ENCODE measurements at places on chromosomes 16 and 17.

DNA sequence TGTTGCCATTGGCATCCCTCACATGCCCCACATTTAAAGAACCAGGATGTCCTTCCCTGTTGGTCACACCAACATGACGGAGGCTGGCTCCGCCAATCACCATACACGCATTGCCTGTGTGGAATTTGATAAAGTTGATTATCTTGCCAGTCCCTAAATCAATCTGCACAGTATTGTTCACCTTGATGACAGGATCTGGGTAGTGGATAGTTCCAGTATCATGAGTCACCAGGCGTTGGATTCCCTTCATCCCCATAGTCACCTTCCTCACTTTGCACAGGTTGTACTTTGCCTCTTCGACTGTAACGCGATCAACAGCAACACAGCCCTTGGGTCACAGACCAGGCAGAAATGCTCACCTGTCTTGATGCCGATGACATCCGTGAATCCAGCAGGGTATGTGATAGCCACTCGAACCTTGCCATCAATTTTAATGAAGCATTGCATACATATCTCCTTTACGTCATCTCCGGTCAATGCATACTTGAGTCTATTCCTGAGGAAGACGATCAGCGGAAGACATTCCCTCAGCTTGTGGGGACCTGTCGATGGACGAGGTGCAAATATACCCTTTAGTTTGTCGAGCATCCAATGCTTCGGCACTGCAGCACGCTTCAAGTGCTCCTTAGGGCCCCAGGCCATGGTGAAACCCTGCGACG is 14.2 kb downstream of the CTRB2 start:
- DNase-seq: no peak

- DNase-seq: no peak
Observed at GRCh38 chr17:27871407-27871806, 21.8 kb downstream of the LYRM9 start.

DNA sequence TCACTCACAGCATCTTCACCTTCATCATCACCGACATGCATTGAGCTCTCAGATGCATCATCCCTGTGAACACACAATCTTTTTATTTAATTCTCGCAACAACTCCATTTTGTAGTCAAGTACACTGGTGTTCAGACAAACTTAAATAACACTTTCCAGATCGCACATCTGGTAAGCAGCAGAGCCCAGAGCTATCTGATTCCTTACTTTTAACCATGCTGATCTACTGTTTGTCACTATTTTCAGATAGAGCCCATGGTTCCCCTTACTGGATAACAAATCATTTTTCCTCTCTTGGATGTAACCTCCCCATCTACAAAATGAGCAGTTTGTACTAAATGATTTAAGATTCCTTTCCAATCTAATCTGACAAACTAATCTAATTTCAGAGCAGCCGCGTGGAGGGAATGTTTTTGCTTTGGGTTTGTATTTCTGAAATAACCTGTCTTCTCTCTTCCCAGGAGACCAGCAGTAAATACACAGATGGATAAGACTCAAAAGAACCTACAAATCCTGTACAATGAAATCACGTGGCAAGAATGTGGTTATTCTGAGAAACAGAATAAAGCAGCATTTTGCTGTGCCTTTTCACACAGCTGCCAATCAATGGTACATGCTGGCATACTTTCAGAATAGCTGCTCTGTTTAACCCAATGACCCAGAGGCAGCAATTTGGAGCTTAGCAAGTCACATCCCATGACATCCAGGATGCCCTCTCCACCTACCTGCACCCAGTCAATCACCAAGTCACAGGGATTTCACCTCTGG is 72.9 kb upstream of the CCL2 start:
- no peak for DNase-seq

DNA sequence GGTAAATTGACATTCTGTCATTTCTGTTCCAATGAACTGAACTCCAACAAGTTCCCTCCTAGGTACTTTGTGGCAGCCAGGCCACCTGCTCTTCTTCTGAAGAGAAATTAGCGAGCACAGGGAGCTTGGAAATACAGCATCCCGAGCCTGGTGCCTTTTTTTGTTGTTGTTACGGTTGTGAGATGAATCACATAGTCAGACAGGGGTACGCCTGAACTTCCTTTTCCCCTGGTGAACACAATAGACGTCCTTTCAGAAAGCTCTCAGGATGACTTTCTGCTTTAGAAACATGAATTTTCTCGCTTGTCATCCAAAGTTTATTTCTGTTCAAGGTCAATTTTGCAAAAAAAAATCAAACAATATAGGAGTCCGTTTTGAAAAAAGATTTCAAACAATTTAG is 53.9 kb upstream of the XYLT1 start:
- DNase-seq: no peak

DNA sequence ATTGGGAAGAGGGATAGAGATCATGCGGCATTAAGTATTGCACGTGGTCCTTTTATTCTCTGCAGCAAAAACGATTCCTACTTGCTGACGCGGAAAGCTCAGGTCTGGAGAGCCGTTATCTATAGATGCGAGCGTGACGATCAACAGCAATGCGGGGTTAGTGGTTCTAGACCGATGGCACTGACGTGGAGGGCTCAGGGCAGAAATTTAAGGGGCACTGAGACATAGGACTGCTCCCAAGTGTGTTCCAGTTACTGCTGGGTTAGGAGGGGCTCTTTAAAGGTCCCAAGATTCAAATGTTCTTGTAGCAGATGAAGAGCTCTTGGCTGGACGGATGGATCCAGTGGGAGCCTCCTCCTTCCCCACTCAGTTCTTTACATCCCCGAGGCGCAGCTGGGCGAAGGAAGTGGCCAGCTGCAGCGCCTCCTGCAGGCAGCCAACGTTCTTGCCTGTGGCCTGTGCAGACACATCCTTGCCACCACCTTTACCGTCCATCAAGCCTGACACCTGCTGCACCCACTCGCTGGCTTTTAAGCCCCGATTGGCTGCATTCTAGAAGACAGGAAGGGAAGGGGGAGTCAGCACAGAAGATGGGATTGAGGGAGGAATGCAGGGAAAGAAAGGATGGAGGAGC is 732 bp upstream of the EXOSC6 start:
- DNase-seq: peak; percentile 29

DNA sequence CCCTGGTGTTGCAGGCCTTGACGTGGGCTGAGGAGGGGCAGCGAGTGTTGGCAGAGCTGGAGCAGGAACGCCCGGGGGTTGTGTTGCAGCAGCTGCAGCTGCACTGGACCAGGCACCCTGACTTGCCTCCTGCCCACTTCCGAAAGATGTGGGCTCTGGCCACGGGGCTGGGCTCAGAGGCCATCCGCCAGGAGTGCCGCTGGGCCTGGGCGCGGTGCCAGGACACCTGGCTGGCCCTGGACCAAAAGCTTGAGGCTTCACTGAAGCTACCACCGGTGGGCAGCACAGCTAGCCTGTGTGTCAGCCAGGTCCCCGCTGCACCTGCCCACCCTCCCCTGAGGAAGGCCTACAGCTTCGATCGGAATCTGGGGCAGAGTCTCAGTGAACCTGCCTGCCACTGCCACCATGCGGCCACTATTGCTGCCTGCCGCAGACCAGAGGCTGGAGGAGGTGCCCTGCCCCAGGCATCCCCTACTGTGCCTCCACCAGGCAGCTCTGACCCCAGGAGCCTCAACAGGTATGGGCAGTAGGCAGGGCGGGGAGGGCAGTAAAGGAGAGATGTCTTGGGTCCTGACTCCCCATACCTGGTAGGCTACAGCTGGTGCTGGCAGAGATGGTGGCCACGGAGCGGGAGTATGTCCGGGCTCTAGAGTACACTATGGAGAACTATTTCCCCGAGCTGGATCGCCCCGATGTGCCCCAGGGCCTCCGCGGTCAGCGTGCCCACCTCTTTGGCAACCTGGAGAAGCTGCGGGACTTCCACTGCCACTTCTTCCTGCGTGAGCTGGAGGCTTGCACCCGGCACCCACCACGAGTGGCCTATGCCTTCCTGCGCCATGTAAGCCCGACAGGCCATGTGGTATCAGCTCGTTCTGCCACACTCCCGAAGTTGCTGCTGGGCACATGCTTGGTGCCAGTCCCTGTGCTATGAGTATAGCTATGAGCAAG is 5.6 kb downstream of the PLEKHG4 start:
- no peak for DNase-seq

DNA sequence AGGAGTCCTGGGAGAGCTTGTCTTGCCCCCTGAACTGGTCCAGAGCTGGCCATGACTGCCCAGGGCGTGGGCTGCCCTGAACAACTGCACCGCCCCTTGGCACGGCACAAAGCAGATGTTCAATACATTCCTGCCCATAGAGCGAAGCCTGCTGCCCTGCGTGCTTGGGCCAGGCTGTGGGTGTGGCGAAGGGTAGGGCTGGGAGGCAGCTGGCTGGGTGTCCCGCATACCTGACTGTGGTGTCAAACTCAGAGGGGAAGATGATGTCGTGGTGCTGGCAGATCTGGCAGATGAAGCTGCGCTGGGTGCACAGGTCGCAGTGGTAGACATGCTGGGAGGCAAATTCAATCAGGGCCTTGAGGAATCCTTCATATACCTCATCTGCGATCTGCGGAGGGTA is 124.2 kb upstream of the SMURF2 start:
- no peak for DNase-seq

GRCh38 chr16:35743101-35743692 is 2283.8 kb downstream of the TP53TG3F start:
- no peak for DNase-seq
